ENCODE measurements at places on chromosomes 13 and 19. TPM values are rescaled to one million over a fixed set of nuclear protein-coding genes. Genes with fewer than 3 reads are reported as not detected.

- no peak overlapping the region for H3K4me3 ChIP-seq
- peaks cover 9% of the 10 kb centered on the region for H3K4me1 ChIP-seq
- peaks cover 4% of the 10 kb centered on the region for H3K27me3 ChIP-seq
- no peak overlapping the region for H3K27ac ChIP-seq
- no peak for DNase-seq
These were observed 14.0 kb upstream of the PSMD8 start for GRCh38 chr19:38360351-38360750.

DNA sequence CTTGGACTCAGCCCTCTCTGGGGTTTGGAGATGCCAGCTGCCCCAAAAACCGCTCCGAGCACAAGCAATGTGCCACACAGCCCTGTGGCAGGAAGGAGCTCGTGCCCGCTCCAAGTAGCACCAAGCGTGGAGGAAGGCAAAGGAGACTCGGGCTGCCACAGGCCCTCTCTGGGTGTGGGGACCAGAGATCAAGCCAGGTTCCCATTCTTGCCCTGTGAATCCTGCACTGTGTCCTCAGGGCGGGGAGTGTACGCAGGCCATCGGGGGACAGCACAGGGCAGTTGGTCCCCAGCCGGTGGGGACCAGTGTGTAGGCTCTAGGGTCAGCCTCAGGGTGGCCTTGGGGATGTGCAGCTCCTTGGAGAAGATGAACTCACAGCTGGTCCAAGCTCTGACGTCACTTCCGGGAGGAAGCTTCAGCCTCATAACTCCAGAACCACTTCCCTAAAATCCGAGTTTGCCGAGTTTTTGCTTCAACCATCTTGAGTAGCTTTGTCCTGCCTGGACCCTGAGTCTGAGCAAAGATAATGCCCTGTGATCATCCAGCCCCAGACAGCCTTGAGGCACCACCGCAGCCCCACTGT, 9.3 kb upstream of the CPAMD8 start:
- H3K4me1 ChIP-seq, result peaks cover 4% of the 10 kb centered on the region
- H3K36me3 ChIP-seq, result no peaks in the 10 kb centered on the region
- no peak for DNase-seq
- peaks cover 5% of the 10 kb centered on the region for H3K27me3 ChIP-seq
- no peak overlapping the region for H3K4me3 ChIP-seq

DNA sequence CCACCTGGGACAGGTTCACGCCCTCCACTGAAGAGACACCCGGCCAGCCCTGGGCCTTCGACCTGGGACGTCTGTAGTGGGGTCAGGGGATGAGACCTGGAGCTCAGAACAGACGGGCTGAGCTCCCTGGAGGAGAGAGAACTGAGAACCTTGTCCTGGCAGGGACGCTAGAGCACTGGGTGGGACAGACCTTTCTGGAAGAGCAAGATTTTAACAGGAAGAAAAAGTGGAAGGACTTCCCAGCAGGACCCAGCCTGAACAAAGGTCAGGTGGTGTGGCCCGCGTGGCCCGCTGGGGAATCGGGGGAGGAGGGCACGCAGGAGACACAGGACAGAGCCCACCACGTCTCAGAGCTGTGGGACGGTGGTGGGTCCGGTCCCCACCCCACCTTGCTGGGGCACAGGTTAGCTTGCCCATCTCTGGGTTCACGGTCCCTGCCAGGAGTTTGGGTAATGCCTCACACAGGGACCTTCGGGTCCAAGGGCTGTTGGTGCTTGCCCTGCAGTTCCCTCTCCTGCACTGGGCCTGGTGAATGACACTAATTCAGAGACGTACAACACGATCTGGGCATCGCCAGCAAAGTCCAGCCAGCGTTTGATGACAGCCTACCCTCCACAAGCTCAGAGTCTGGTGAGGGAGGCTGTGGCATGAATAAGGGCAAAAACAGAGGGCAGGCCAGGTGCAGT, 1.2 kb upstream of the EFNA2 start:
- peaks cover 16% of the 10 kb centered on the region for H3K27me3 ChIP-seq
- H3K27ac ChIP-seq, result no peak overlapping the region
- H3K4me3 ChIP-seq, result peak overlapping the region; percentile 61
- no peaks in the 10 kb centered on the region for H3K36me3 ChIP-seq
- DNase-seq, result no peak

GRCh38 chr19:33702606-33703437, 81.1 kb downstream of the CHST8 start:
- no peak for DNase-seq
- no peaks in the 10 kb centered on the region for H3K4me1 ChIP-seq
- H3K36me3 ChIP-seq, result no peaks in the 10 kb centered on the region

GRCh38 chr13:75422028-75422427, 59.9 kb downstream of the TBC1D4 start:
- H3K4me3 ChIP-seq, result no peak overlapping the region
- H3K27ac ChIP-seq, result no peak overlapping the region
- H3K36me3 ChIP-seq, result no peaks in the 10 kb centered on the region
- no peak for DNase-seq

GRCh38 chr13:77345150-77345780, 18.4 kb upstream of the MYCBP2 start:
- H3K36me3 ChIP-seq, result no peaks in the 10 kb centered on the region
- peaks cover 43% of the 10 kb centered on the region for H3K4me1 ChIP-seq
- H3K4me3 ChIP-seq, result no peak overlapping the region
- no peaks in the 10 kb centered on the region for H3K27me3 ChIP-seq
- no peak for DNase-seq

- no peak overlapping the region for H3K27ac ChIP-seq
- DNase-seq, result no peak
- H3K4me1 ChIP-seq, result no peaks in the 10 kb centered on the region
- no peak overlapping the region for H3K4me3 ChIP-seq
- H3K27me3 ChIP-seq, result no peaks in the 10 kb centered on the region
These were observed 199.2 kb downstream of the NALCN start for GRCh38 chr13:101217086-101217485.

- H3K36me3 ChIP-seq, result no peaks in the 10 kb centered on the region
- DNase-seq, result no peak
- no peak overlapping the region for H3K27ac ChIP-seq
These were observed 1891.6 kb upstream of the PCDH20 start for GRCh38 chr13:63307228-63307627.

DNA sequence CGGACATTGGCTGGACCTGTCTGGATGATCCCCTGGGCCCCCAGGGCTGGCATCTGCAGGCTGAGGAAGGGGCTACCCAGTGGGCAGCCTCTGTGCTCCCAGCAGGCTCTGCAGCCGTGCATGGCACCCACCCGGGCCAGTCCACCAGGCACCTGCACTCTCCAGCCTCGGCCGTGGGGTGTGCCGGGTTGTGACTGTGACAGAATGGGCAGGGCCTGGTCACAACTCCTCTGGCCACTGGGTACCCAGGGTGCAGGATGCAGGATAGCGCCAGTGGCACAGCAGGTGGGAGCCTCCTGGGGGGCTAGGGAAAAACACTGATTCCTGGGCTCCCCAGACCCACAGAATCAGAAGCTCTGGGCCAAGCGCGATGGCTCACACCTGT, 10.0 kb downstream of the PEX11G start:
- peak overlapping the region; percentile 42 for H3K27ac ChIP-seq
- DNase-seq, result no peak
- no peak overlapping the region for H3K4me3 ChIP-seq
- no peaks in the 10 kb centered on the region for H3K36me3 ChIP-seq
- peaks cover 27% of the 10 kb centered on the region for H3K4me1 ChIP-seq
- no peaks in the 10 kb centered on the region for H3K27me3 ChIP-seq

GRCh38 chr19:18008814-18009213, 844 bp downstream of the ARRDC2 start:
- H3K36me3 ChIP-seq, result peaks cover 10% of the 10 kb centered on the region
- no peaks in the 10 kb centered on the region for H3K27me3 ChIP-seq
- H3K4me3 ChIP-seq, result peak overlapping the region; percentile 87
- DNase-seq, result no peak
- peaks cover 38% of the 10 kb centered on the region for H3K4me1 ChIP-seq
- H3K27ac ChIP-seq, result peak overlapping the region; percentile 96

GRCh38 chr13:33547035-33547434, 261.5 kb upstream of the STARD13 start:
- no peaks in the 10 kb centered on the region for H3K27me3 ChIP-seq
- no peak overlapping the region for H3K27ac ChIP-seq
- peaks cover 31% of the 10 kb centered on the region for H3K4me1 ChIP-seq
- no peak overlapping the region for H3K4me3 ChIP-seq
- no peaks in the 10 kb centered on the region for H3K36me3 ChIP-seq
- DNase-seq, result no peak

DNA sequence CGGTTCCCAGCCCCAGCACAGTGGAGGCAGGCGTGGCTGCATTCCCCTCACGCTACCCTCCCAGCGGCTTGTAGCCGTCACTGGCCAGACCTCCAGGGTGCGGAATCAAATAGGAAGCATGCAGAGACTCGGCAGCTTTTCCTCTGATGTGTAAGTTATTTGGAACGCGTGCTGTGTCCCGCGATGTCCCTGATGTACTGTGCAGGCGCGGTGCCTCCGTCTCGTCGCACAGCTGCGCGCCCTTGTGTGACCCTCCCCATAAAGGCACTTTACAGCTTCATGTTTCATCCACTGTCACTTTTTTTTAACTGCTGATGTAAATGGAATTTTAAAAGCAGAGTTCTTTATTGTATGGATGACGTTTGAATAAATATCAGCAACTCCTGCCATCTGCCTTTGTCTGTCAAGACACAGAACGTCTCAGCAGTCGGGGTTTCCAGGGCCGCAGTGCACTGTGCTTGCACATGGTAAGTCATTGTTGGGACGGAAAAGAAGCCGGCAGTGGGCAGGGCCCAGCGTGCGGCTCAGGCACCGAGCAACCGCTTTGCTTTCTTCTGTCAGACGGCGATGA, 7.3 kb upstream of the F7 start:
- peaks cover 7% of the 10 kb centered on the region for H3K36me3 ChIP-seq
- H3K27me3 ChIP-seq, result peaks cover 5% of the 10 kb centered on the region
- H3K4me3 ChIP-seq, result no peak overlapping the region
- peak overlapping the region; percentile 37 for H3K27ac ChIP-seq
- DNase-seq, result no peak
- no peaks in the 10 kb centered on the region for H3K4me1 ChIP-seq

DNA sequence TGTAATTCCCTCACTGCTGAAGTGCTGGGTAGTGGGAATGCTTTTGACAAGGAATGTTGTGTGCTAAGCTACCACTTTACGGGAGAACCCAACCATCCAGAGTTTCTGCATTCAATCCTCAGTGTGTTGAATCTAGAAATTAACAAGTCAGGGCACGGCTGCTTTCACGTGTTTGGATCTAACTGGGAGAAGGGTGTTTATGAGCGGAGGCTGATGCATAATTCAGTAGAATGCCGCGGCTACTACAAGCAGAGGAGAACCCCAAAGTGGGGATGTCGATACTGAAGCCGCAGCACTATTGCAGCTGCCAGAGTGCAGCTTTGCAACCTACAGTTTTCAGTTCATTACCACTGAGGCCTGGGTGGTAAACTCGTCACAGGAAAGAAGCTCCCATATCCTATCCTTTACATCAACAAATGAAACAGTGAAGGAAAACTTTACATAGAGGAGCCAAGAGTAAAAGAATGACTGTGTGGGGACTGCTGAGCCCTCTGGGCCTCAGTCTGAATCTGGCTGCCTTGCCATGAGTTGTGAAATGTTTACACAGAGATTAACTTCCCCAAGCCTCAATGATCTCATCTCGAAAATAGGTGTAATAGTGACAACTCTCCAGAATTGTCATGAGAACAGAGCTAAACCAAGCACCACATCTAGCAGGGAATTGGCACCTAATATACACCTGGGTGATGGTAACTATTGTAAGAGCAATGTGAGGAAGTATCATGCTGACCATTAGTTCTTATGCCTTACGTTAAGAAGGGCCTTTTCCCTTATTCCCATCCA, 531.7 kb downstream of the MYO16 start:
- no peaks in the 10 kb centered on the region for H3K36me3 ChIP-seq
- H3K27me3 ChIP-seq, result peaks cover 43% of the 10 kb centered on the region
- DNase-seq, result no peak
- no peak overlapping the region for H3K4me3 ChIP-seq

GRCh38 chr13:45178349-45179162, 22.3 kb downstream of the KCTD4 start:
- no peak for DNase-seq
- H3K4me3 ChIP-seq, result no peak overlapping the region
- H3K36me3 ChIP-seq, result peaks cover 16% of the 10 kb centered on the region
- peak overlapping the region; percentile 69 for H3K27ac ChIP-seq
- no peaks in the 10 kb centered on the region for H3K27me3 ChIP-seq

- H3K4me3 ChIP-seq, result no peak overlapping the region
- DNase-seq, result no peak
- no peaks in the 10 kb centered on the region for H3K27me3 ChIP-seq
These were observed 4.6 kb upstream of the EPN1 start for GRCh38 chr19:55670280-55671053.

- peaks cover 51% of the 10 kb centered on the region for H3K27me3 ChIP-seq
- no peaks in the 10 kb centered on the region for H3K36me3 ChIP-seq
- H3K27ac ChIP-seq, result no peak overlapping the region
- no peak for DNase-seq
- peaks cover 7% of the 10 kb centered on the region for H3K4me1 ChIP-seq
These were observed 53.2 kb upstream of the SHKBP1 start for GRCh38 chr19:40523322-40524047.

- peak overlapping the region; percentile 97 for H3K4me3 ChIP-seq
- no peak for DNase-seq
These were observed 4.6 kb downstream of the PPP5C start for GRCh38 chr19:46351241-46352041.

GRCh38 chr13:24261566-24261965, 47.8 kb upstream of the C1QTNF9 start:
- DNase-seq, result no peak
- peaks cover 17% of the 10 kb centered on the region for H3K4me1 ChIP-seq
- H3K4me3 ChIP-seq, result no peak overlapping the region
- no peaks in the 10 kb centered on the region for H3K27me3 ChIP-seq
- no peaks in the 10 kb centered on the region for H3K36me3 ChIP-seq

DNA sequence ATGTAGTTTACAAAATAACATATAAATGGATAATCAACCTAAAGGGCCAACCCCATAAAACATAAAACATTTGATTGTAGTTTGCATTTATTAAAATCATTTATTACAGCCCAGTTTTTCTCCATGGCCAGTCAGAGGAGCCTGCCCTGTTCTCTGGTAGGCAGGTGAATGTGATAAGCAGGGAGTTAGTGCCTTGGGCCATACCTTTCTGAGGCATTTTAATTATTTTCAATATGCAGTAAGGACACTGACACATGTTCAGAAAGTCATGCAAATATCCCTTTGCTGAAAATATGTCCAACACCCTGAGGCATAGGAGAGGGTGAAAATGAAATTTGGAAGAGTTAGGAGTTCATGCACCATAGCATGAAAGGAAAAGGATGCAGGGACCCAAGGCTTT, 242.6 kb upstream of the EDNRB start:
- no peaks in the 10 kb centered on the region for H3K27me3 ChIP-seq
- no peak overlapping the region for H3K4me3 ChIP-seq
- H3K27ac ChIP-seq, result no peak overlapping the region
- H3K4me1 ChIP-seq, result peaks cover 6% of the 10 kb centered on the region
- no peaks in the 10 kb centered on the region for H3K36me3 ChIP-seq

Gene ATF5
- polyA plus RNA-seq, result 0.99 TPM

Gene WDR88
- polyA plus RNA-seq, result not detected

Gene MCEMP1
- polyA plus RNA-seq, result 0.58 TPM

Gene GPR12
- polyA plus RNA-seq, result 0.11 TPM

Gene PCDH17
- polyA plus RNA-seq, result not detected

Gene ZNF446
- polyA plus RNA-seq, result 4.3 TPM

Gene IGFL2
- polyA plus RNA-seq, result not detected

Gene COG6
- polyA plus RNA-seq, result 16.8 TPM
